NCI-H226 (cell line): ENCODE measurements at places on chromosomes 12 and 14.

- no peak for DNase-seq
Measured at GRCh38 chr12:98420461-98420860, 94.9 kb upstream of the TMPO start.

DNA sequence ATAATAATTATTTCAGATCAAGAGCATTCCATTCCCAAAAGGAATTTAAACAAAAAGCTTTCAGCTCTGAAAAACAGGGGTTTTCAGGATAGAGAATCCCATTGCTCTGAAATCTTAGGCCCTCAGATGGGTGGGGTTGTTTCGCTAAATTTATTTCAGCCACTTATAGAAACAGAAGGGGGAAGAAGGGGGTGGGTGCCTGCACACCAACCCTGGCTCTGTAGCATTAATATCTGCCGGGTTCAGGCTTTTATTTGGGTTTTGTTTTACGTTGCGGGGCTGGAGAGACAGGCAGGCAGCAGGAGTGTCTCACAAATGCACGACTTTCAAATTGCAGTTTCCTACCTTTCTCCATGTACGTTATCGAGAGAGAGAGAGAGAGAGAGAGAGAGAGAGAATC is 12.5 kb upstream of the ZFP36L1 start:
- no peak for DNase-seq

GRCh38 chr12:90055071-90055470 is 346.4 kb upstream of the ATP2B1 start:
- DNase-seq = peak; percentile 38

DNA sequence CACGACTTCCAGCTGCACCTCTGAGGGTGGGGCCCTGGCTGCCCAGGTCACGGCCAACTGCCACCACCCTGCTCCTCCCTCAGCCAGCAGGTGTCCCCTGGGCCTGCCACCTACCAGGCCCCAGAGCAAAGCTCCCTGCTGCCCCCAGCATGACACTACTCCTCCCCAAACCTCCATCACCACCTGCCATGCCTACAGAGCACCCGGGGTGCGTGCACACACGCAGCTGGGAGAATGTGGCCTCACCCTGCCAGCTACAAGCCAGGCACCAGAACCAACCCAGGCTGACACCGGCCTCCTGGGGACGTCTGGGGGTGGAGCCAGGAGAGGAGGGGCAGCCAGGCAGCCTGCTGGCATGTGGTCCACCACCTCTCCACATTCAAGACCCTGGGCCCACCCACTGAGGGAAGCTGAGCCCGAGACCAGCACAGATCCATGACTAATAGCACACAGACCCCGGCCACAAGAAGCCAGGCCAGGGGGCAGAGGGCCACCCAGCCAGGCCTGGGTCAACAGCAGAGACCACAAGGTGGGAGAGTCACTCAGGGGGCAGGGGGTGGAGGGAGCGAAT is 3.4 kb downstream of the JAG2 start:
- DNase-seq = no peak

GRCh38 chr12:43282106-43282505 is 269.9 kb downstream of the ADAMTS20 start:
- DNase-seq = no peak

DNA sequence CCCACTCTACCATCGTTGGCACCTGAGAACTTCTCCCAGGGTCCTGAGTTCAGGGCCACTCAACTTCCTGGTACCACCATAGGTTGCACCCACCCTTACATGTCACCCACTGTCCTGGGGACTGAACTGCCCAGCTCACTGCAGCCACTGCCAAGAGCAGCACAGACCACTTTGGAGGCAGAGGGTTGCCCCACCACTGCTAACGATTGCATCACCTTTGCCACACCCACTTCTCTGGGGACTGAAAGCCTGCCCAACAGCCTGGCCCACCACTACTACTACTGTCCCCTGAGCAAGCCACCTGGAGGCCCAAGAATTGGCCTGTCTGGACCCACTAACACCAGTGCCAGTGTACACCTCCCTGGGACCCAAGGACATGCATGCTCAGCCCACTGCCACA is 27.6 kb downstream of the CACNA2D4 start:
- DNase-seq = no peak

DNA sequence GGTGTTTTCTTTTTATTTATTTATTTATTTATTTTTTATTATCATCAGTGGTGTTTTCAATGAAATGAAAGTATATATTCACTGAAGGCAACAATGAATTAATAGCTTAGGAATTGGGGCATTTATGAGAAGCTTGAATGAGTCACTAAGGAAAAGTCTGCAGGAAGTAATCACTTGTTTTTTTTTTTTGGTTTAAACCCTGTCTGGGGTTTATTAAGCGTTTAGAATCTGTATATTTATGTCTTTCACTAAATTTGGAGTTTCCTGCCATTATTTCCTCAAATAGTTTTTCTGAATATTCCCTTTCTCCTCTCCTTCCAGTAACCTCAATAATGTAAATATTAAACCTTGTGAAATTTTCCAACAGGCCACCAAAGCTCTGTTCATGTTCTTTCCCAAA is 85.5 kb downstream of the TESC start:
- no peak for DNase-seq

DNA sequence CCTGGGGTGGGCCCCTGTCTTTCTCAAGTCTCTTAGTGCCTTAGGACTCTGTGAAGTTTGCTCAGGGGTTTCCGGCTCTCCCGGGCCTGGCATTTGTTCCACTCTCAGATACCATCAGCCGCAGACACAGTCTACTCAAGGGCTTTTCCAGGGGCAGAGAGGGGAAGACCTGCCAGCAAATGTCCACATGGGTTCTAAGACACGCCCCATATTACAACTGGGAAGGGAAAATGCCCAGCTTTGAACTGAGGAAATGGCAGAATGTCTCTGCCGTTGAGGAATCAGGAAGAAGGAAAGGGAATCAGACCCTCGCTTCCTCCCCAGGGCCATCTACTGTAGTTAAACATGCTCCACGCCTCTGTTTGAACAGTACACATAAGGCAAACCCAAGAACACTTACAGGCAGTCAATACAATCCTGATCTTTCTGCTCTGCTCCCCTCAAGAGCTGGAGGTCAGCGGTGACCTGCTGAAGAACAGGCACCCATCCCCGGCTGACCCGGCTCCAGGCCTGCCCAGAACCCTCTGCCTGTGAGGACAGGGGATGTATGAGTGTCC is 7.9 kb downstream of the CCDC85C start:
- DNase-seq = no peak

DNA sequence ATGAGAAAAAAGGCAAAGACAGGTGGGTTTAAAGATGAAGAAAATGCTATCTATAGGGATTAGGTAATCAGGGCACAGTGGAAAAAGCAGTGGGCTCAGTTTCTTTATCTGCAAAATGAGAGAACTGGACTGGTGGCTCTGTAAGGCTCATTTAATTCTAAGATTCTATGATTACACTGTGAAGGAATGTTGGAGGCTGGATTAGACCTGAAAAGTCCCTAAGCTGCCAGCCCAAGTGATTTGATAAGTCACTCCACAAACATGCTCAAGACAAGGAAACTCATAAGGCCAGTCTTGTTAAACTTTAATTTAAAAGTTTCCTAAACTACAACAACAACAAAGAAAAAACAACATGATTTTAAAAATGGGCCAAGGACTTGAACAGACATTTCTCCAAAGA is 75.1 kb downstream of the DCAF5 start:
- DNase-seq = peak; percentile 82

DNA sequence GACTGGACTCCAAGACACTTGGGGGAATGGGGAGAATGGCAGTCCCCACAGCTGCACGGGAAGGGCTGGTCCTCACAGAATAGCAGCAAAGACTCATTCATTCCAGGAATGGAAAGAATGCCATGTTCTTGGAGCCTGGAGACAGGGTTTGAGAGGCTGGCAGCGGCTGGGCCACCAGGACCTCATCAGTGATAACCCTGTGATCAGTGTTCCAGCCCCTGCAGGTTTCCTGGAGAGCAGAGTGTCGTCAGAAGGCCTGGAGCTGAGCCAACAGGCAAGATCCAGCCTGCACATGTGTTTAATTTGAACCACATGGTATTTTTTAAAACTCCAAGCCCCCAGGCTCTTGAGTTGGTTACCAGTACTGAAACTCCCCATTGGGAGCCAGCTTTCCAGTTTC is 11.3 kb downstream of the BDKRB1 start:
- DNase-seq = peak; percentile 62

DNA sequence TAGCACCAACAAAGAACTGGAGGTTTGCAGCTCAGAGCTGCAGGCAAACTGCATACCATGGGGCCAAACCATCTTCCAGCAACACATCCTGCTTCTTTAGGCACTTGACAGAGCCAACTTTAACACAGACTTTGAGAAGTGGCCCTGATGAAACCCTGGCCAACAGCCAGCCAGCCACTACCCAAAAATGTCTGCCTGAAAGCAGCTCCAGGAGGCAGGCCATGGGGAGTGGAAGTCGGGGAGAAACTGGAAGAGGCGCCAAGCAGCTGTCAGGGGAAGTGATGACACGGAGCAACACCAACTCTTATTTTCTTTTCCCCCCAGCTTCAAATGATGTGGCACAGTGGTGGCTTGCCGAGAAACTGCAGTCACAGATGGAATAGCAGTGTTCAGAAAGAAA is 110.9 kb upstream of the PLXNC1 start:
- no peak for DNase-seq

DNA sequence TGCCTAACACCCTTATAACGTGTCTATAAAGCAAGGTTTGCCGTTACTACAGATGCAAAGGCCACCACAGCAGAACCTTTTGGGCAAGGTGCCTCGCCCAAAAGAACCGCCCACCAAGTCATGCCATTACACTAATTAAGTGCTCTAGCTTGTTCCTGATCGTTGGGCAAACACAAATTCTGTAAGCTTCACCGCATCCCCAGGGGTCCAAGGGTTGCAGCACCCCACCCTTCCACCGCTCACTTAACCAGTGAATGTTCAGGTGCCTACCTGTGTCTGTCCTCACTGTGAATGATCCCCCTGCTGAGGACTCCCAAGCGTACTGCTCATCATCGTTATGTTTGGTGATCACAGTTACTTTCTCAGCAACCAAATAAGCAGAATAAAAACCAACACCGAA is 1.4 kb downstream of the HSP90AA1 start:
- DNase-seq = no peak

DNA sequence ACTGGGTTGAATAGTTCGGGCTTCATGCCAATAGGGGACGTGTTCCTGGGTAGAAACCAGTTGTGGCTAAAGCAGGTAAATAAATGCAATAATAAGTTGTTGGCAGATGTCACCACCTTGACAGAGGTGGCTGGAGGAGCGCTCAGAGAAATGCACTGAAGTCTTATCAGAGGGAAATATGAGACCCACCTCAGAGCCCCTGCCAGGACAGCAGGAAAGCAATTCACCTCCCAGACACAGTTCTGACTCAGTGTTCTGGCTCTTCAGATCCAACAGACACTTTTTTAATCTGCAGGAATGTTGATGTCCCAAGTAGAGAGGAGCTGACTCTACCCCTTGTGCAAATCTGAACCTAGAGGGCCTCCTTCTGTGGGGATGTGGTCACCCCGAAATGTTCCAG is 687.1 kb upstream of the FBXO33 start:
- peak; percentile 60 for DNase-seq

GRCh38 chr12:60255044-60255443 is 659.2 kb downstream of the SLC16A7 start:
- DNase-seq = no peak

DNA sequence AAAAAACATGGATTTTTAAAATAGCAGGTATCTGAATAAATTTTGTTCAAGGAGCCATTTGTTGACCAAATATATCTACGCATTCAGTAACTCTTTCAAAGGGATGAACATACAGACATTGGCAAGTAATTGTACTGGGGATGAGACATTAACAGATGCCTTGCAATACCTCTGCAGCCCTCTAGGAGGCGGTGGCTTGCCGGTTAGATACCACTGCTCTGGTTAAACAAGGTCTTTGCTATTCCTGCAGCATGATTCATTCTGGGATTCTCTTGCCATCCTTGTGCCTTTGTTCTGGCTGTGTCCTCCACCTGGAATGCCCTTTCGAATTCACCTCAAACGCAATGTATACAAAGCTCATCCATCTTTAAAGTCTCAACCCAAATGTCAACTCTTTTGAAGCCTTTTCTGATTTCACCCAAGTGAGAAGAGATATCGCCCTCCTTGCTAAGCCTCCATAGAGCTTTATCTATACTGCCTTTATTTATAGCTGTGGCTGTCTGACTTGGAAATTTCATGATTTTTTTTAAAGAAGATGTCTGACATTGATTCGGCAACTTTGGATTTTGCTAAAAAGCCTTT is 131.0 kb upstream of the SRRM4 start:
- DNase-seq = no peak

GRCh38 chr12:113244047-113244460 is 22.8 kb downstream of the TPCN1 start:
- DNase-seq = peak; percentile 43

DNA sequence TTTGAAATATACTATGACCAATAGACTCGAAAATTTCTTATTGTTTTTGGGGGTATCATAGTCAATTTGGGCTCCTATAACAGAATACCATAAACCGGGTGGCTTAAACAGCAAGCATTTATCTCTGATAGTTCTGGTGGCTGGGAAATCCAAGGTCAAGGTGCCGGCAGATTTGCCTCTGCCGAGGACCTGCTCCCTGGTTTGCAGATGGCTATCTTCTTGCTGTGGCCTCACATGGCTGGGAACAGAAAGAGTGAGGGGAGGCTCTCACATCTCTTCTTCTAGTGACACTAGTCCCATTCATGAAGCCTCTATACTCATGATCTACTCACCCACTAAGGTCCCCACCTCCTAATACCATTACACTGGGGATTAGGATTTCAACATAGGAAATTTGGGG is 70.7 kb downstream of the BORCS5 start:
- DNase-seq = no peak

GRCh38 chr12:101116911-101117310 is 93.1 kb downstream of the SLC5A8 start:
- no peak for DNase-seq

GRCh38 chr14:75969126-75969525 is 12.7 kb downstream of the TGFB3 start:
- no peak for DNase-seq

DNA sequence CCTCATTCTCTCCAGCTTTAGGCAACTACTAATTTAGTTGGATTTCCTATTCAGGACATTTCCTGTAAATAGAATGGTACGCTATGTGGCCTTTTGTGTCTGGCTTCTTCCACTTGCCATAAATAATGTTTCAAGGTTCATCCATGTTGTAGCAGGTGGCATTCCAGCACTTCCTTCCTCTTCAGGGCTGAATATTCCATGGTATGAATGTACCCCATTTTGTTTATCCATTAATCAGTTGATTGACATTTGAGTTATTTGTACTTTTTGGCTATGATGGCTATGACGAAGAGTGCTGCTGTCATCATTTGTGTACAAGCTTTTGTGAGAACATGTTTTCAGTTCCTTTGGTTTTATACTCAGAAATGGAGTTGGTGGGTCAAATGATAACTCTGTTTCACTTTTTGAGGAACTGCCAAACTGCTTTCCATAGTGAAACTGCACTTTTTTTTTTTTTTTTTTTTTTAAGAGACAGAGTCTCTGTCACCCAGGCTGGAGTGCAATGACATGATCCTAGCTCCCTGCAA is 6.5 kb upstream of the CDK2AP1 start:
- no peak for DNase-seq

- DNase-seq = no peak
Measured at GRCh38 chr12:65497660-65498059, 219.2 kb downstream of the MSRB3 start.

- DNase-seq = no peak
Measured at GRCh38 chr14:31578792-31579501, 17.7 kb downstream of the NUBPL start.
